ENCODE measurements at places on chromosomes 6 and 20.

DNA sequence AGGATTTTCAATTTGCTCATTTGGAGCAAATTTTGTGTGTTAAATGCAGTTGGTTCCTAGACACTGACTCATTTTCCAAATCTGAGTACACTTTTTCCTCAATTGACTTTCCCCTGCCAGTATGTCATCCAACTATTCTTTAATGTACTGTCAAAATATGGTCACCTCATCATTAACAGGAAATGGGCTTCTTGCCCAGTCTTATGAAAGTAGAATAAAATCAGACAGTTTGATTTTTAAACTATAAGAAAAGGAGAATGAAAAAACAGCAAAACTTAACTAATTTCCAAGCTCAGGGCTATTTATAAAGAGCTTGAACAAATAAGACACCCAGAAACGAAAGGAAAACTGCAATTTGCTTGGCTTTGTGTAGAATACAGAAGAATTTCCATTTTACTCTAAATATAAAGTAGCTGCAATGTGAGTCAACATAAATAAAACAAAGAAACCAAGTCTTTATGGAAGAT, 43.7 kb upstream of the RAB23 start:
- no peak for DNase-seq

DNA sequence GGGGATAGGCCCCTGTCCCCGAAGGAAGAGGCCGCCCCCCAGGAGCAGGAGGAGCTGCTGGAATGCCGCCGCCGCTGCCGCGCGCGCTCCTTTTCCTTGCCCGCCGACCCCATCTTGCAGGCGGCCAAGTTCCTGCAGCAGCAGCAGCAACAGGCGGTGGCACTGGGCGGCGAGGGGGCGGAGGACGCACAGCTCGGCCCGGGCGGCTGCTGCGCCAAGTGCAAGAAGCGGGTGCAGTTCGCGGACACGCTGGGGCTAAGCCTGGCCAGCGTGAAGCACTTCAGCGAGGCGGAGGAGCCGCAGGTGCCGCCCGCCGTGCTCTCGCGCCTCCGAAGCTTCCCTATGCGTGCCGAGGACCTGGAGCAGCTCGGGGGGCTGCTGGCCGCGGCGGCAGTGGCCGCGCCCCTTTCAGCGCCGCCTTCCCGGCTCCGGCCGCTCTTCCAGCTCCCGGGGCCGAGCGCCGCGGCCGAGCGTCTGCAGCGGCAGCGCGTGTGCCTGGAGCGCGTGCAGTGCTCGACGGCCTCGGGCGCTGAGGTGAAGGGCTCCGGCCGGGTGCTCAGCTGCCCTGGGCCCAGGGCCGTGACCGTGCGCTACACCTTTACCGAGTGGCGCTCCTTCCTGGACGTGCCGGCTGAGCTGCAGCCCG, 630 bp downstream of the PPP1R3G start:
- no peak for DNase-seq

DNA sequence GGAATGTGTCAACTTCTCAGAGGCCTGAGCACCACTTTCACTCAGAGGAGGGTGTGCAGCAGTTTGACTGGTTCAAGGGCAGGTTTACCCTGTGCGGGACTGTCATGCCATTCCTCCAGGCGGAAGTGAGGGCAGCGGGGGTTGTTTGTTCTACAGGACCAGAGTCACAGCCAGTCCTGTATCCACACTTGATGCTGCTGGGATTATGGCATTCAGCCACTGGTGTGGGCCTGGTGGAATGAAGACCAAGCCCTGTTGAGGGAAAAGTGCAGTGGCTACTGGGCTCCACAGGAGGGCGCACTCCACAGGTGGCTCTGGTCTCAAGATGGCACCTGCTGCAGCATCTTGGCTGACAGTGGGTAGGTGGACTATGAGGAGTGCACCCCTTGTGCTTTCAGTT, 14.8 kb downstream of the SEMG2 start:
- DNase-seq: no peak

DNA sequence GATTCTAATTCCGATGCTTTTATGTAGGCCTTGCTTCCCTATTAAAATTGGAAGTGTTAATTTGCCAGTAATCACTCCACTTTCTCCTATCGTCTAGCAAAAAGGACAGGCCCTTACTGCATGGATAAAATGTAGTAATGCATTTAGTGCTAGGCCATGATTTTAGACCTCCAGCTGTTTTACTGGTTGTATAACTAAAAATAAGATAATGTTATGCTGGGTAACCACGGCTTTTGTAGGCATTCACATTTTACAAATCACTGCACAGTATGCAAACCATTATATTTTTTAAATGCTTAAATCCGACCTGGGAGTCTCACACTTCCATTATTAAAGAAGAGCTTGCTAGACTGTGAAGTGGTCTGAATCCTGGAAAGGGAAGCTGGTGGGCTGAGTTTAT, 179.5 kb downstream of the TFAP2A start:
- no peak for DNase-seq

- DNase-seq: peak; percentile 70
Measured at GRCh38 chr20:19628570-19629134, 129.4 kb upstream of the RIN2 start.

- DNase-seq: no peak
Measured at GRCh38 chr20:57159193-57159851, 107.1 kb downstream of the BMP7 start.

DNA sequence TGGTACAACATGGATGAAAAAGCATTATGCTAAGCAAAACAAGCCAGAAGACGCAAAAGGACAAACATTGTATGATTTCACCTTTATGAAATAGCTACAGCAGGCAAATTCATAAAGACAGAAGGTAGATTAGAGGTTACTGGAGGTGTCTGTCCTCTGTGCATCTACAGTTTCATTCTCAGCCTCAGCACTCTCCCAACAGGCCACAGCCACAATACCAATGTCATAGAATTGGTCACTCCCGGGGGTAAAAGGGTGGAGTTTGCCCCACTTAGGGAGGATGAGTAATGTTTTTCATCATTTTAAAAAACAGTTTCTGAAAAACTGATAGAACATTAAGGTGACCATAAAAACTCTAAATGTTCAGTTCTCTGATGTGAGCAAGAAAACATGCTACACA, 17.2 kb upstream of the TMX4 start:
- no peak for DNase-seq

GRCh38 chr6:72631480-72631879, 9.6 kb downstream of the KCNQ5 start:
- DNase-seq: no peak

DNA sequence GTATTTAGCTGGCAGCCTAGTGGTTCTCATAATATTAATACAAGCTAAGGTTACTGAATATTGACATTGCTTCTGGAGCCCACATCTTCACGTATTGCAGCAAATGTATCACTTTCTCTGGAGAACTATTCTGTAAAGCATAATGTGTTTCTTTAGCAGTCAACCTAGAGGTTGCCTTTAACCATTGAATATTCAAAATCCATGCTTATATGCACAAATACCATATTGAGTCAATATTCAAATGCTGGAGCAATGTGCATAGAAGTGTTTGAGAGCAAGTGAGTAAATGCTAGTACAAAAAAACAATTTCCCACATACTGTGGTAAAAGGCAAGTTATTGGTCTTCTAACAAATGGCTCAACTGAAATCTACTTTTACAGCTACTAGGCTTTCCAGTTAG, 231.8 kb downstream of the TRDN start:
- no peak for DNase-seq

DNA sequence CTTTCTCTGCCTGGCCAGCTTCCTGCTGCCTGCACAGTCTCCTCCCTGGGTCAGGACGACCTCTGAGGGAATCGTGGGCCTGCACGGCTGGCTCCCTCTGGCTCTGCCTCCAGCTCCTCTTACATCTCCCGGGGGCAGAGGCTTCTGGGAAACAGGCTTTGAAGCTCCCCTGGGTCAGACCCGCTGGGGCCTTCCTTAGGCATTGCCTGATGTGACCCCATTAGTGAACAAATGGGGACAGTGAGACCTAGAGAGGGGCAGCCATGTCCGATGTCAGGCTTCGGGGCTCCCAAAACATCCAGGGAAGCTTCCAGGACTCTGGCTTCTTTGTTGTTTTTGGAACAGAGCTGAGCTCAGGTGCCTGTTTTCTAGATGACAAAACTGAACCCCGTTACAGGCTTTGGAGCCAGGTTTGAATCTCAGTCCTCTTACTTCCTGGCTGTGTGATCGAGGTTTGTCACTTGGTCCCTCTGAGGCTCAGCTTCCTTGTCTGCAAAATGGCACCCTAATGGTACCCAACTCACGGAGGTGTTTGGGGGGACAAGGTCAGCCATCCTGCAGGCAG, 94.3 kb downstream of the CEBPB start:
- DNase-seq: no peak
